WERI-Rb-1 (cell line): ENCODE measurements at places on chromosomes 11 and 22.

GRCh38 chr11:80967649-80968048, 1526.8 kb upstream of the TENM4 start:
- no peak for DNase-seq

- no peak for DNase-seq
Measured at GRCh38 chr11:61035526-61035835, 64.0 kb downstream of the CD6 start.

DNA sequence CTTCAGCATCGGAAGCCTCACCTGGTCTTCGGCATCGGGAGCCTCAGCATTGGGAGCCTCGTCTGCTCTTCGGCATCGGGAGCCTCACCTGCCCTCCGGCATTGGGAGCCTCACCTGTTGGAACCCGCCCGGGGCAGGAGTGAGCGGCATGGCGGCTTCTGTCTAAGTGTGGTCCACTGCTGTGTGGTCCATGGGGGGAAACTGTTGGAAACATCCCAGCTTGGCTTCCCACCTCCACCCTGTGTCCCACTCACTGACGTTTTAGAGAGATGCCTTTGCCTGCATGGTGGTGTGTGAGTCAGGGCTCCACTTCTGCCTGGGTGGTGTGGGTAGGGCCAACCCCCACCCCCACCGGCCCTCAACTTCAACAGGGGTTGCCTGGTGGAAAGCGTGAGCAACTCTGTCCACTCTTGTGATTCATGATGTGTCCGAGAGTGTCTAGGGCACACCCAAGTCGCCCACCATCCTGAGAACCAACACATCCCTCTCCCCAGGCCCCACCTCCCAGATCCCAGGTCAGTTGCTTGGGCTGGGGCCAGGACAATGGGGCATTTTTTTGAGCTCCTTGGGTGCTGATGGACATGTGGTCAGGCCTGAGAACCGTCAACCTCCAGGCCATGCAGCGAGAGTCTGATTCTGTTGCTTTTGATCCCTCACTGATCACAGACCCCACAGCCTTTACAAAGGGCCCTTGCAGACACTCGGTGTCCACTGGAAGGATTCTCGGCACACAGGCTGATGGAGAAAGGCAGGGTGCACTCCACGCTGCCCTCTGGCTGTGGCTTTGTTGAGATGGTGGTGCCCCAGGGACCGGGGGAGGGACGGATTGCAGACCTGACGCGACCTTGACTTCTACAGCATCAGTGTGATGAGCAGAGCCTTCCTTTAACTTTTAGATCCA, 406.7 kb downstream of the TBC1D22A start:
- peak; percentile 61 for DNase-seq

DNA sequence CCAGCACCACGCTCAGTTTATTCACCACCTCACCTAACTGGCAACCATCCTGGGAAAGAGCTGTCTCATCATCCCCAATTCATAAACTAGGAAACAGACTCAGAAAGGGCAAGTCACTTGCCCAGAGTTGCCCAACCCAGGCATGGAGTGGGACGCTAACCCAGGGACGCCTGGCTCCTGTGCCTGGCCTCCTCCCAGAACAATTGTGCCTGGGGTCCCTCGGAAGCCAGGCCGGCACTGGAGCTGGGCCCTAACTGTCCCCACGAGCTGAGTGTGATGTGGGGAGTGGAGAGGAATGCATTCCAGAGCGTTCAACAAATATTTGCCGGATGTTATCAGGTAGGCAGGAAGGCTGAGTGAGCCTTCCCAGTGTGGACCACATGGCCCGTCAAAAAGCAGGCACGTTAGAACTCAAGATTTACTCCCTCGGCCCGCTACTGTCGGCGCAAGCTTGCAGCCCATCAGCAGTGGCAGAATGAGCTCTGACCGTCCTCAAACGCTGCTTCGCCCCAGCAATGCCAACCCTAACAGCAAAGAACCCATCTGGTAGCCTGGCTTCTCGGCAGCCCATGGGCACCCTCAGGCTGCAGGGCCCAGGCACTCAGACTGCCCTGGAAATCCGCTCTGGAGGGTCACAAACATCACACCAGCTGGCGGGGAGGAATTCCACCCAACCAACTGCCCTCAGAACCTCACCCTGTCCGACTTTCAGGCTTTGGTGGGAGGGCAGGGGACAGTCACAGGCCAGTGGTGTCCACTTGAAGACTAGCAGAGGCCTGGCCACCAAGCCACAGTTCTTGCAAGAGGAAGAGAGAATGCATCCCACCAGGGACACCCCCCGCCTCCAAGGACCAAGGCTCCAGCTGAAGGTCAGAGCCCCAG, 35.6 kb downstream of the MYH9 start:
- no peak for DNase-seq

DNA sequence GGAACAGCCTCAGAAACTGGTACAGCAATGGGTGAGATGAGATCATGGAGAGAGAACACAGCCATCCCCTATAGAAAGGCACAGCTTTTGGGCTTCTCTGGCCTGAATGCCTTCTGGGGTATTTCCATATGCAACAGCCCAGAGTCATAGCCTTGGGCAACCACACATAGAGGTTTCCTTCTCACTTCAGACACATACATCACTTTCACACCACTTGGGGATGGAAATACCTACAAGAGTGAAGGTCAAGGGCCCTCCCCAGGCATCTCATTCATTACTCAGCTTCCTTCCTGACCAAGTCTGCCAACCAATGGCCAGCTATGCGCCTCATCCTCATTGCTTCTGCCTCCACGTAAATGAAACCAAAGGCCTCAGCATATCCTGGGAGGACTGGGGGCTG, 17.7 kb upstream of the OLFML1 start:
- DNase-seq, result no peak

DNA sequence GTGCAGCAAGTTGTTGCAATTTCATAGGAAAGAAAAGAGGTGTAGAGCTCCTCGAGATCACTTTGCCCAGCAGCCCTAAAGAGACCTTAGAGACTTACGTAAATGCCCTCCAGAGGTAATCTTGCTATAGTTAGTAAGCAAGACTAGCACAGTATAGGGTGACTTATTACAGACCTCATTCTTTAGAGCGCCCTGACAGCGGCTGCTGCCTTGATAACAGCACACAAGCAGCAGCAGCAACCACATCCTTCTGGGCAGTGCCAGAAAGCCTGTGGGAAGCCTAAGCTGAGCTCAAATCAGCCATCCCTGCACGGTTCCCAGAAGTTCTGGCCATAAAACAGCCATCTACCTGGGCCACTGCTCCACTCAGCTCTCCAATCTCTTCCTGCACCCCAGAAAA, 22.6 kb upstream of the OR56B1 start:
- no peak for DNase-seq

GRCh38 chr11:22795914-22796313, 33.7 kb downstream of the SVIP start:
- DNase-seq, result no peak

- DNase-seq, result no peak
Measured at GRCh38 chr11:15179167-15179566, 64.4 kb downstream of the INSC start.

GRCh38 chr11:29527391-29527936, 489.4 kb downstream of the KCNA4 start:
- peak; percentile 29 for DNase-seq

GRCh38 chr11:63882555-63883242, 34.3 kb downstream of the RCOR2 start:
- no peak for DNase-seq

- DNase-seq, result no peak
Measured at GRCh38 chr11:70420008-70420464, 21.7 kb downstream of the CTTN start.
